ENCODE measurements at places on chromosomes 11 and 22. TPM values are rescaled to one million over a fixed set of nuclear protein-coding genes. Genes with fewer than 3 reads are reported as not detected.
A peak's percentile ranks its signal among the peaks of the same experiment; 100 is the strongest.

The TIMM10B gene
- 36.5 TPM for polyA plus RNA-seq

The CATSPERZ gene
- polyA plus RNA-seq: 0.67 TPM

The NPAS4 gene
- polyA plus RNA-seq: not detected

The RIN1 gene
- polyA plus RNA-seq: 4.7 TPM

The MYO18B gene
- polyA plus RNA-seq: 0.02 TPM

The EFEMP2 gene
- polyA plus RNA-seq: 259 TPM

The OR5T2 gene
- polyA plus RNA-seq: not detected

The SMC1B gene
- polyA plus RNA-seq: not detected

The MFRP gene
- 0.03 TPM for polyA plus RNA-seq

The OR2AT4 gene
- not detected for polyA plus RNA-seq

The PTPRCAP gene
- polyA plus RNA-seq: 3.6 TPM

DNA sequence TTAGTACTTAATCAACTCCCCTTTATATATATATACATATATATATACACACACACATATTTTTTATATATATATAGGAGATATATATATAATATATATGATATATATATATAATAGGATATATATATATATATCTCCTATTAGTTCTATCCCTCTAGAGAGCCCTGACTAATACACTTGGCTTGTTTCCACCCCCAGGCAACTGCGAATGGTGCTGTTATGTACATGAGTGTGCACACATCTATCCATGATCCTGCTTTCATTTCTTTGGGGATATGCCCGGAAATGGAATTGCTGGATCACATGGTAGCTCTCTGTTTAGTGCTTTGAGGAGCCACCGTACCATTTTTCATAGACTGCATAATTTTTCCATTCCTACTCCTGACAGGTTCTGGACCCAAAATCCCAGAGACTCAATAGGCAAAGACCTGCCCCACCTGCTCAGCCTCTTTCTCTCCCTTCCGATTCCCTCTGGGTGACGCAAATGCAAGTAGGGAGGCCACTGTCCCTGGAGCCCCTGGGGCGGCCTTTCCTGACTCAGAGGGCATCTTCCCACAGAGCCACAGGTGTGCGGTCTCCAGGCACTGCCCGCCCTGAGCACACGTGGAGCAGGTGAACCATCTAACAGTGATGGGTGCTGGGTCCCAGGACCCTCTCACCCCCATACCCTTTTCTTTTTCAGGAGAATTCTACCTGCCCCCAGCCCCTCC, 12.0 kb downstream of the FGF3 start:
- no peak for DNase-seq

GRCh38 chr11:70647188-70648166, 249.1 kb downstream of the CTTN start:
- DNase-seq: no peak

DNA sequence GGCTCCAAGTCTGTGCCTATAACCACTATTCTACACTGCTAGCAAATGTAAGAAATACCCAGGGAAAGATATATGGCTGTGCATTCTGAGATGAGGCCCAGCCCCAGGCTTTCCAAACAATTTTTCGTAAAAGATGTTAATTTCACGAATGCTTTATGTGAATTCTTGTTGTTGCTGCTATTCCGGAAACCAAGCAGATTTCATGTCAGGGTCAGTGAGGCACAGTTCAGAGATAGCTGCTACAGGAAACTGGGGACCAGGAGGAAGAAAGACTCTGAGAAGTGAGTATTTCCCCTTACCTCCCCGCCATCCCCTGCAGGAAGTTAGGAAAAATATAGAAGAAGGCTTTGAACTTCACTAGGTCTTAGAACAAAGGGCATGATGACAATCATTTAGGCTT, 84.7 kb upstream of the TP53I11 start:
- no peak for DNase-seq

GRCh38 chr11:78708388-78708787, 133.7 kb upstream of the NARS2 start:
- DNase-seq: no peak

GRCh38 chr11:42054351-42054900, 595.0 kb upstream of the LRRC4C start:
- no peak for DNase-seq

DNA sequence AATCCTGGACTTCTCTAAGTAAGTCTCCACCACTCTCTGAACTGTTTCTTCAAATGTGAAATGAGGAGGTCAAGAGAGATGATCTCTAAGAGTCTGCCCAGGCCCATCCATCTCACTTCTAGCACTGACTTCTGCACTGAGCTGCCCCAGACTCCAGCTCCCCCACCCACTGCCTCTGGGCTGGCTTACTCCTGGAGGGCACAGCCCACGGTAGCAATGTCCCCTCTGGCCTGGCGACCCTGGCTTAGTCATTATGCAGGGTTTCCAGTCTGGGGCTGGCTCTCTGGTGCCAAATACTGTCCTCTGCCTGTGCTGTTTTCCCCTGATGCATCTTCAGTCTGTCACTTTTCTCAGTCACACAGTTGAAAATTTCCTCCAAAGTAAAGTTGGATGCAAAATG, 60.9 kb downstream of the PKNOX2 start:
- no peak for DNase-seq

- no peak for DNase-seq
Measured at GRCh38 chr11:65870706-65871681, 1.6 kb downstream of the EFEMP2 start.

DNA sequence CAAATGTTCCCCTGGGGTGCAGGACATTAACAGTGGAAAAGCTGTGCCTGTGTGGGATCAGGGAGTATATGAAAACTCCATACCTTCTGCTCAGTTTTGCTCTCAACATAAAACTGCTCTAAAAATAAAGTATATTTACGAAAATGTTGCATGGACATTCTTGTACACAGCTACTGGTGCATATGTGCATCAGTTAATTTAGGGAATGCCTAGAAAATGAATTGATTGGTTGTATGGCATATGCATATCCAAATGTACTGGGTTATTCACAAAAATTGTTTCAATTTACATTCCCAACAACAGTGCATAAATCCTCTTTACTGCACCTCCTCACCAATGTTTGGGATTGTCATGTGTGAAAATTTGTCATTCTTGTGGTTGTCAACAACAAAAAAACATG, 251.1 kb upstream of the MPPED2 start:
- DNase-seq: no peak

- DNase-seq: no peak
Measured at GRCh38 chr11:124198897-124199296, 15.8 kb downstream of the OR10D3 start.

- no peak for DNase-seq
Measured at GRCh38 chr11:80844110-80844819, 1403.4 kb upstream of the TENM4 start.

DNA sequence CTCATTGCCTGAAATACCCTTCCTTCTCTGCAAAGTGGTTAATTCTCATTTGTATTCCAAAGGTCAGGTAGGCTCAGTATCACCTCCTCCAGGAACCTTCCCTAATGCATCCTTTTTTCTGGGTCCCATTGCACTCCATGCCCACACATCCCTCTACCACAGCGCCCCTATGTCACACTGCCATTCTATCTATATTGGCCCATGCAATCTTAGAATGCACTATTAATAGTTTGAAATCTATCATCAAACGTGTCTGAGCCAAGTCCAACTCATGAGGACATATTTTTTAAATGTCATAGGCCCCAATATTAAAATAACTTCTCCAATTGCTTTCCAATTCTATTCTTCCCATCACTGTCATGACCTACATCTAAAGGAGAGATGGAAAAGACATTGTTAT, 495.1 kb downstream of the SOX6 start:
- DNase-seq: no peak

GRCh38 chr11:59284773-59285129, 72.0 kb upstream of the MPEG1 start:
- DNase-seq: no peak

- no peak for DNase-seq
Measured at GRCh38 chr11:24754406-24754805, 257.6 kb downstream of the LUZP2 start.

DNA sequence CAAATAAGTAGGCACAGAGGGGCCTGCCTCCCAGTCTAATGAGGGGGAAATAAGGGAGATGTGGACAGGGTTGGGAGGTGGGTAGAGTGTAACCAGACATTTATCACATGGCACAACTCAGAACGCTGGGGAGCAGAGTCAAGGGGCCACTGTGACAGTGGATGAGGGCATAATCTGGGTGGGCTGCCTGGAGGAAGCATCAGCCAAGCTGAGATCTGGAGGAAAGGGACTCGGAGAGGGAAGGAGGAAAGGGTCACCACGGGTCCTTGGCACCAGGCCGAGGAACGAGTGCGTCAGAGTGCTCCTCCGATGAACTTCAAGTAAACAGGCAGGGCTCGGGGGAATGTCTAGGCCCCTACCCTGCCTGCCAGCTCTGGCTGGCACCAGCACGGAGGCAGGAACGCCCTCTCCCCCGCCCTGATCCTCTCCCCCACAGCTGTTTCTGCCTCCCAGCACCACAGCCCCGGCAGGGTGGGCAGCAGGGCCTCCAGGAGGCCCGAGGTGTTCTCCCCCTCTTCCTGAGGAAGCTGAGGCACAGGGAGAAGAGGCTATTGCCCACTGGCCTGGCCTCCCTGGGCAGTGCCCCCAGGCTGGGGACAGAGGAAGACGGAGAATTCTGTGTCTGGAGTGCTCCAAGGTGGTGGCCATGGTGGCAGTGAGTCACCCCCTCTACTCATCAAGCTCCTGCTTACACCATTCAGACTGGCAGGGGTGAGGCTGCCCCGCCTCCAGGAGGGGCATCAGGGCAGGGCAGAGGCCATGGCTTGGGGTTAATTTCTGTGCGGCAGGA, 4.2 kb downstream of the ALDH3B1 start:
- peak; percentile 86 for DNase-seq

- peak; percentile 39 for DNase-seq
Measured at GRCh38 chr11:57071829-57072228, 83.1 kb downstream of the OR5AK2 start.

DNA sequence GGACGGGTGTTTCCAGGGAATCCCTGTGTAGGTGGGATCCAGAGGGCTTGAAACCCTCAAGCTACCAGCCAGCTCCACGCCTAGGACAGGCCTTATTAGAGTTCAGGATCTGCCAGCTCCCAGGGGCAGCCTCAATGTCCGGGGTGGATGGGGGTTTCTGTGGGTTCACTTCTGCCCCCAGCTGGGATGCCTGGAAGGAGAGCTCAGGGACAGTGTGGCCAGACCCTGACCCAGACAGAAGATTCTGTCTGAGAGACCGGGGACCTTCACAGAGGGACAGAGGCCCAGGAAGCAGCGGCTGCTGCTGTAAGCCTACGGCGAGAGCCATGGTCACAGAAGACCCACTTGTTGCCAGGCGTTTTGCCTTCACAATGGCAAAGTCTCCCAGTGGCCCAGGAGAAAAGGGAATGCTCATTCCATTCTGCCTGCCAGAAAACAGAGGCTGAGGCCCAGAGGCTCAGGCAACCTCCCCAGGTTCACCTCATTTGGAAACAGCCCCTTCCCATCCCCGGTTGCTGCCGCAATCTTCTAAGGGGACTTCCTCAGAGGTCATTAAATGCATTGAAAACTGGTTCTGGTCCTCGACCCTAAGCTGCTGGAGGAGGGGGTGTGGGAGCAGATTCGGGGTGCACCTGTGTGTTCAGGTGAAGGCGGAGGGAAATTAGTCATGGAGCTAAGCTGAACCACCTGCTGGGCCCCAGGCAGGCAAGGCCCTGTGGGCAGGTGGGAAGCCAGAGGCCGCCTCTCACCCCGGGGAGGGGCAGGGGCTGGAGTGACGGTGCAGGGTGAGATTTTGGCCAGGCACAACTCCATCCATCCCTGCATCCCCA, 4.9 kb upstream of the KRTAP5-6 start:
- DNase-seq: no peak

- DNase-seq: no peak
Measured at GRCh38 chr22:30742291-30743256, 47.9 kb downstream of the OSBP2 start.

DNA sequence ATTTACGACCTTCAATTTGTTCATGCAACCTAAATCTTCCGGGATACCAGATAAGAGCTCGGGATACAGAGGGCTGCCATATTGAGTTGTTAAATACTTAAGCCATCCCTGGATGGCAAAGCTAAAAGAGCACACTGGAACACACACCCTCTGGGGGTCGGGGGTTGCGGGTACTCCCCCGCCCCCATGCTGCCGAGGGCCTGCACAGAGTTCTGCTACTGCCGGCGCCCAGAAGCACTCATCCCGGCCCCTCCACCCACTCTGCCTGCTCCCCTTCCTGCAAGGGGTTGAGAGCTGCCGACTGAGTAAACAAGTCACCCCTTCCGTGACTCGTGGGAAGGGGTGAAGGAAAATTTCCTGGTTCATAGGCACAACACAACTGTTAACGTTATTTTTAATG, 9.3 kb upstream of the MMP13 start:
- DNase-seq: no peak

GRCh38 chr11:76237000-76237649, 30.8 kb upstream of the WNT11 start:
- DNase-seq: no peak

GRCh38 chr11:1906611-1907423, 12.7 kb upstream of the TNNT3 start:
- no peak for DNase-seq

DNA sequence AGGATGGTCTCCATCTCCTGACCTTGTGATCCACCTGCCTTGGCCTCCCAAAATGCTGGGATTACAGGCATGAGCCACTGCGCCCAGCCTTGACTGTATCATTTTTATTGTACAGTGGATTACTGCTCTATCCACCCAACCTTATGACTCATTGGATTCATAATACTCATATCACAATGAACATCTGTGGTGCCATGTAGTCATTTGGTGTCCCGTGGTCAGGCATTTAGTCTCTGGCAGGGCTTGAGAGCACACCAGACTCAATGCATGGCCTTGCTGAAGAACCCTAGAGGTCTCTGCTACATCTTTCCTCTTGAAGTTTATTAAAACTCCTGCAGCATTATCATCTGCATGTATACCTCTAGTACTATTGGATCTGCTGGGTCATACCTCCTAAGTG, 98.0 kb upstream of the LDLRAD3 start:
- DNase-seq: no peak

DNA sequence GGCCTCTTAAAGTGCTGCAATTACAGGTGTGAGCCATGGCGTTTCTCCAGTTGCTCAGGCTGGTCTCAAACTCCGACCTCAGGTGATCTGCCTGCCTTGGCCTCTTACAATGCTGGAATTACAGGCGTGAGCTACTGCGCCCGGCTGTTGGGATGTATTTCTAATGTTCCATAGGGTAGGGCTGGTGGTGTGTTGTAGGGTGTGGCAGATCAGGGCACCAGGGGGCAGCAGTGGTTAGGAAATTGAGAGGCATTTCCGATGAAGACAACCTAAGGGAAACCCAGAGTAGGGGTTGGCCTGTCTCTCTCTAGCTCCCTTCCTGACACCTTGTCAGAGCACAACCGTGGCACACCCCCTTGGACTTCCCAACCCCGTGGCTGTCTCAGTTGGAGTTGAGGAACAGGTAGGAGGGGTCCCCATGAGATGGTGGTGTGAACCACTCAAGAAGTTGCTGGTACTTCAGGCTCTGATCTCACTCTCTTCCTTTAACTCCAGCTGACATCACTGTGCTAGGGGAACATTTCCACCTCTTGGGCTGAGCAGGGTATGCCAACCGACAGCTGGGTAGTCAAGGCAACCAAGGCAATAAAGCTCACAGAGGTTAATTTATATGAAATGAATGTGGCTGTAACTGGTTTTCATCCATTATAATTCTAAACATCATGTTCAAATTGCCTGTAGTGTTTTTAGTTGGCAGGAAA, 33.0 kb downstream of the YWHAH start:
- DNase-seq: peak; percentile 48

All from endothelial cell of umbilical vein (primary cell).